Glutamatergic neuron (in vitro differentiated cells): ENCODE measurements at places on chromosomes 11 and 22. TPM values are rescaled to one million over a fixed set of nuclear protein-coding genes. Genes with fewer than 3 reads are reported as not detected.

The KLHDC7B gene
- 0.12 TPM for total RNA-seq

DNA sequence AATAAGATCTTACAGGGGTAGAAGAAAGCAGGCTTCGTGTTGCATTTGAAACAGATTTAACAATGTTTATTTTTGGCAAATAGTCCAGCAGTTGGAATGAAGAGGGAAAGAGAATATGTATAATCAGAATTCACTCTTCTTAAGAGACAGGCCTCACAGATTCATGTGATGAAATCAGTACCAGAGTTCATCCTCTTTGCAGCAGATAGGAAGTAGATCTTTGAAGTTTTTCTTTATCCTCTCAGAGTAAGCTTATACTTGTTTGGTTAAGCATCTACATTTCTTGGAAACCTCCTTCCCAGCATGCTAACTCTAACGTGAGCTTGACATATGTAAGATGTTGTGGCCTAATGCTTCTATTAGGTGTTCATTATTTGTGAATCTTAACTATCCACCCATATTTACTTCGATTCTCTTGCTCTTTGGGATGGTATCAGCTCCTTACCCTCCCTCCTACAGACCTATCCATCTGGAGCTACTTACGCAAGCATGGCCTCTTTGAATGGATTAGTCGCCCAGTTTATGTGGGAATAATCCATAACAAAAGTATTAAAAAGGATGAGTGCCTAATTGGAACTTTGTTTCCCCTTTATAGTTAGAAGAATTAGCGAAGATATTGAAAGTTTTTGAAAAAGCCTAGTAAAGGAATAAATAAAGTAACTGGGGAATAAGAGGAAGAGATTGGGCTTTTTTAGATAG is 80.1 kb downstream of the PRMT3 start:
- no peak for DNase-seq

- no peak for DNase-seq
Observed at GRCh38 chr22:16961477-16962186, 46.4 kb downstream of the GAB4 start.

DNA sequence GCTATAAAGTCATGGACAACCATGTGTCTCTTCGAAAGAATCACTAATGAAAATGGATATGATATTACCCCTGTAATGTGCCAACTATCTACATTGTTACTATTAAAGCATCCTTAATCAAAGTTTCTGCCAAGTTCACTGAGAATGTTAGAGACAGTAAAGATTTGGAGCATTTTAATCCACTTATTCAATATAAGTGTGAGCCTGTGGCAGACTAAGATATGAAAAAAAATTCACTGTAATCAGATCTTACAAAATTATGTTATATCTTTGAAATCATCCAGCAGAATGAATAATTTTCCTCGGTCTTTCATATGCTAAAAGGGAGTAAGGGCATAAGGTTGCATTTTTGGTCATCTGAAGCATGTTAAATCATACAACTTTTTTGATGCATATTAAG is 49.9 kb downstream of the MAML2 start:
- no peak for DNase-seq

DNA sequence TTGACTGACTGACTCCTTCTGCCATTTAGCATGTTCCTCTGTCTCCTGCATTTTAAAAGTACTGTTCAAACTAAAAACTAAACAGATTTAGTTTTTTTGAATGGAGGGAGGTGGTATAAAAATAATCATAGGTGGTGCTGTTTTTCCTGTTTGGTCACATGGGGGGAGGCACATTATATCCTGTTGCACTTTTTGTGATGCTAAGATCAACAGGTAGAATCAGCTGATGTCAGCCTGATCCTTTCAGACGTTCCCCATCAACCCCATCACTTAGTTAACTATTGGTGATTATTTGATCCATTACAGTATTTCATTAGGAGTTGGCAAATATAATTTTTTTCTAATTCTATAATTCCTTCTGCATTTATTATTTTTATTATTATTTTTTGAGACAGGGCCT is 5.1 kb upstream of the OSBP2 start:
- no peak for DNase-seq

GRCh38 chr11:90916706-90917105 is 693.9 kb upstream of the CHORDC1 start:
- DNase-seq, result no peak

The GALNT18 gene
- 76.9 TPM for total RNA-seq
